ENCODE measurements at places on chromosomes 13 and 19.

GRCh38 chr13:49053906-49054305, 78.2 kb downstream of the FNDC3A start:
- DNase-seq = no peak

GRCh38 chr19:18869781-18870530, 26.0 kb downstream of the CERS1 start:
- DNase-seq = no peak

DNA sequence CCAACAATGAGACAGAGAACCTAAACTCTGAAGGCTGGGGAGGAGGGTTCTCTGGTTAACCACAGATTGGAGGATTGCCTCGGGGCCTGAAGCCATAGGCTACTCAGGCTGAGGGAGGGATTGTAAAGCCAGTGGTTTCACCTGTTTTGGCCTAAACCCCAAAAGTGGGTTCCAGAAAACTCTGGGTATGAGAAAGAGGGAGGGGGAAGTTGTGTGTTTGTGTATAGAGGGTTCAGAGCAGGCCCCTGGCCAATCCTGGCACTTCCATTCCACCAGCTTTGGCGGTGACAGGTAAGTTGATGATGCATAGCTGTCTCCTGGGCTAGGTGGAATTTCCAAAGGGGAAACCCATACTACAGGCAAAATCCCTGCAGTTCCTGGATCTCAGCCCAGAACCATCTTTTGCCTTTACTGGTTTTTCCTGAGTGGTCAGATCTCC, 13.5 kb upstream of the CCDC97 start:
- DNase-seq = peak; percentile 24

GRCh38 chr13:101218484-101218883, 197.8 kb downstream of the NALCN start:
- peak; percentile 15 for DNase-seq

DNA sequence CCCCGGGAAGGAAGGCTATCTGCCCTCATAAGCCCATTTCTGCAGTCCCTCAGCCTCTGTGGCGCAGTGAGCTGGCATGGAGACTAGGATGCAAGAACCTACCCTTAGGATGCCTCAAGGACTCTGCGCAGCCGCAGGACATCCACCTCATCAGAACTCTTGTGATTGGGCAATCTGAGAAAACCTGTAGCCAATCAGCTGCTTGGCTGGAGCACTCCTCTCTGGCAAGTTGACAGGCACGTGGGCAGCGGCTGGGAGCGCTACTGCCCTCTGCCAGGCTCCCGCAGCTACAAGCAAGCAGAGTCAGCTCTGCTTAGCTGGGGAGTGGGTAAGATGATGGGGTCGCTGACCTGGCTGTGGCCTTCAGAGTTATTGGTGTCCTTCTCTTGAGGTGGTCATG, 1.5 kb upstream of the ECSIT start:
- peak; percentile 61 for DNase-seq

DNA sequence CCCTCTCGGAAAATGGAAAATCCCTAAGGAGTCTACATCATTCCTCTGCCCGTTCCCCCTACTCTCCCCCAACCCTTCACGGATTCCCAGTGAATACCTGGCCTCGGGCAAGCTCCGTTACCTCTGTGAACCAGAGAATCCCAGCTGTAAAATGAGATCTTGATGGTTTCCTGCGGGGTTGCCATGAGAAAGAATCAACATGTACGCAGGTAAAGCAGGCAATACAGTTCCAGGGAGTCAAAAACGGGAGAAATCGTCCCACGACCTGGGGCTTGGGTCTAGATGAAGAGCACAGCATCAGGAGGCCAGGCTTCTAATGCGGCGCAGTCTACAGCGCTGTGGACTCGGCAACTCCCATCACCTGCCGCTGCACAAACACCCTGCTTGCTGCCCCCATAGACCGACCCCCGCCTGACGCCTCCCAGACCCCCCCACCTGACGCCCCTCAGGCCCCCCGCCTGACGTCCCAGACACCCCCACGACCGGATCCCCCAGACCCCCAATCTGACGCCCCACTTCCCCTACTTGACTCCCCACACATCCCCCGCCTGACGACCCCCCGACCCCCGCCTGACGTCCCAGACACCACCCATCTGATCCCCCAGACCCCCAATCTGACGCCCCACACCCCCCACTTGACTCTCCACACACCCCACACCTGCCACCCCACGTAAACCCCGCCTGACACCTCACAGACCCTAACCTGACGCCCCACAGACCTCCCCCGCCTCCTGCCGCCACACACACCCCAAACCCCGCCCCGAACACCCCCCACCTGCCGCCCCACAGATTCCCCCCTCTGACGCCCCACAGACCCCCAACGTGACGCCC, 680 bp downstream of the LIG4 start:
- no peak for DNase-seq

DNA sequence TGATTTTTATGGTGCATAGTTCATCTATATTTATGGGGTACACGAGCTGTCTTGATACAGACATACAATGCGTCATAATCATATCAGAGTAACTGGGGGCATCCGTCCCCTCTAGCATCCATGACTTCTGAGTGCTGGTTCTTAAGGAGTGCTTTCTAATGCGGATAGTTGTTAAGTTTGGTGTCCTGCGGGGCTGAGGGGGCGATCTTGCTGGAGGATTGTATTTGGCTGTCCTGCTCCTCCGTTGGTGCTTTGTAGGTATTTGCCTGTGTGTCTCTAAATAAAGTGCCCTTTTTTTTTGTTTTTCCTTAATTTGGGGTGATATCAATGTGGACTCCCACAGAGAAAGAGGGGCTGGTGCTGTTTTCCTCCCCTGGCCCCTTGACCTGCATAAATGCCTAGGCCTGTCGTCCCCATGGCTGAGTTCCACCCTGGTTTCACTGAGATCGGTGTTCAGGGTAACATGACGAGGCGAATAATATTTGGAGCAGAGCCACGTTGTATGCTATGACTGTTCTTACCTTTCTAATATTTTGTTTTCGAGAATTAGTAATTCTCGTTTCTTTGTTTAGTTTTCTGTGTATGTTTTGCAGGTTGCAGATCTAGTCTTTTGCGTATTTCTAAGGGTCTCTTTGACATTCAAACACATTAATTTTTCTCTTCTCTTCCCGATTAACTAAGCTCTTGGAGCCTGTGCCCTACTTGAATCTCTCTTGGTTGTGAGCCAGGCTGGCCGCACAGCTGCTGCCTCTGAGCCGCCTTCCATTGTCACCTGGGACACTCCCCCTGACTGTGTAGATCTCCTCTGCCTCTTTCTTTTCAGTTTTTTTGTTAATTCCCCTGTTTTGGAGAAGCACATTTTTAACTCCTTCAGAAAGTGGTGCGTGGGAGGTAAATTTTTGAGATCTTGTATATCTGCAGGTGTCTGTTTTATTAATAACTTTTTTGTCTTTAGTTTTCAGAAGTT, 100.3 kb downstream of the ARHGEF7 start:
- DNase-seq = no peak

DNA sequence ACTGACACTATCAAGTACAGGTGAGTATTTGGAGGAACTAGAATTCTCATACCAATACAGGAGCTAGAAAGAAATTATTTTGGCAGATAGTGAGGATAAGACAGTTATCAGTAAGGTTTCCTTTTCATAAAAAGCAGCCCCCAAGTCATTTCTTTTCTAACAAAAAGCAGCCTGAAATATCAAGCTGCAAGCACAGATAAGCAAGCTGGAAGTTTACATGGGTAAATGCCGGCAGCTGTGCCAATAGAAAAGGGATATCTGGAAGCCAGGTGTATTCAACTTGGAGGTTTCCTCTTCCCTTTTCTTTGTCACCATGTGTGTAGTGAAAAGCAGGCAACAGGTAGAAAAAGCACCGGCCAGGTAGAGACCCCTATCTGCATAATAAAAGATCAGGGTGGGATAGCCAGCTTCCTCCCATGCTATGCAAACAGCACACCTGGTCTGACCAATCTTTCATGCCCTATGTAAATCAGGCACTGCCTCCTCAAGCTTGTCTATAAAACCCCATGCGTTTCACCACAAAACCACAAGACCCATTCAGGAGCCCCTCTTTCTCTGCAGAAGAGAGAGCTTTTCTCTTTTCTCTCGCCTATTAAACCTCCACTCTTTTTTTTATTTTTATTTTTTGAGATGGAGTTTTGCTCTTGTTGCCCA, 22.9 kb downstream of the CYP4F2 start:
- no peak for DNase-seq

- DNase-seq = no peak
Measured at GRCh38 chr13:43268632-43269031, 245.2 kb downstream of the DNAJC15 start.

- DNase-seq = no peak
Measured at GRCh38 chr19:30549151-30549550, 177.0 kb downstream of the ZNF536 start.

GRCh38 chr13:36414461-36414860, 17.8 kb upstream of the CCNA1 start:
- no peak for DNase-seq
